Skin of body (tissue), 3 donors: ENCODE measurements at places on chromosomes 1 and 21. TPM values are rescaled to one million over a fixed set of nuclear protein-coding genes. Genes with fewer than 3 reads are reported as not detected.

GRCh38 chr21:43928222-43929125 is 63.5 kb downstream of the AGPAT3 start:
- peak; percentile 11 for DNase-seq

- DNase-seq, result no peak
Measured at GRCh38 chr21:35044128-35044527, 5.0 kb downstream of the RUNX1 start.

DNA sequence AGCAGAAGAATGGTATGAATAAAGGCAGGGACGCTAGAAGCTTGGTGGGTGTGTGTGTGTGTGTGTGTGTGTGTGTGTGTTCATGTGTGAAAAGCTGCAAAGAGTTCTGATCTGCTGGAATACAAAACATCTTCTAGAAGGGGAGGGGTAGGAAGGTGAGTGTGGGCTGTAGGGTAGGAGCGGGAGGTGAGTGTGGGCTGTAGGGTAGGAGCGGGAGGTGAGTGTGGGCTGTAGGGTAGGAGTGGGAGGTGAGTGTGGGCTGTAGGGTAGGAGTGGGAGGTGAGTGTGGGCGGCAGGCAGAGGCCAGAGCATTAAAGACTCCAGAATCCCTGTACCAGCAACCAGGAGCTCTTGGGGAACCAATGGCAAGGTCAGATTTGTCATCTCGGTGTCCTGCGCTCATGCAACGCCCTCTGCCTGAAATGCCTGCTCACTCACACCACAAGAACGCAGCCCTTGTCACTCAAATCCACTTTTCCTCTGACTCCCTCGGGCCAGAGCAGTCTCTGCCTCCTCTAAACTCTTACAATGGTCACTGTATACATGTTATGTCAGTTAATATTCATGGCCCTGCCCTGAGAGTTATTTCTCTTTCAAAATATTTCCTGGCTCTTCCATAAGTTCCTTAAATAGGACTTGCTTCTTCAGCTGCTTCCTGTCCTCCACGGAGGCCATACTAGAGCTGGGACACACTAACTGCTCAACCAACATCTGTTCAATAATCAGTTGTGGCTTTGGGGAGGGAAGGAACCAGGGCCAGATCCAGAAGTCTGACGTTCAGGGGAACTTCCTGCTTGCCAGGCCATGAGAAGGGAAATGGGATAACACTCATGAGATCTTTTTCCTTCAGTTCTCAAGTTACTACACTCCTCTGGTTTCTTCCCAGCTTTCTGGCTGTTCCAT is 53.6 kb upstream of the ZNF644 start:
- no peak for DNase-seq

DNA sequence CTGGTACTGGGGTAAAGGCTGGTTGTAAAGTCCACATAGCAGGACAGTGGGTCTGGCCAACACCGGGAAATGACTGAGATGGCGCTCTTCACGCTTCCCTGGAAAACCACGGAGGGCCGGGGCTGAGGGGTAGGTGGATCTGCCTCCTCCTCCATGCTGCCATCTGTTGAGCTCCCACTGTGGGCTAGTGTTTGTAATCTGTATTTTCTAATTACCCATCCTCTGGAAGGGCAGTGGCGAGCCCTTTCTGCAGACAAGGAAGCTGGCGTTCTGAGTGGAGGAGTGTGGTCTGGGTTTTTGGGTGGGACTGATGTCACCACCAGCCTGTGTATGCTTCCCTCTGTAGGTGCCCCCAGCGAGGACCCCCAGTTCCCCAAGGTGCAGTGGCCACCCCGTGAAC is 34.1 kb upstream of the LHX4 start:
- DNase-seq, result no peak

Gene FNDC5
- total RNA-seq, result 25.4 TPM

Gene FASLG
- not detected for total RNA-seq

- no peak for DNase-seq
Measured at GRCh38 chr1:47184090-47184821, 5.6 kb downstream of the PDZK1IP1 start.

DNA sequence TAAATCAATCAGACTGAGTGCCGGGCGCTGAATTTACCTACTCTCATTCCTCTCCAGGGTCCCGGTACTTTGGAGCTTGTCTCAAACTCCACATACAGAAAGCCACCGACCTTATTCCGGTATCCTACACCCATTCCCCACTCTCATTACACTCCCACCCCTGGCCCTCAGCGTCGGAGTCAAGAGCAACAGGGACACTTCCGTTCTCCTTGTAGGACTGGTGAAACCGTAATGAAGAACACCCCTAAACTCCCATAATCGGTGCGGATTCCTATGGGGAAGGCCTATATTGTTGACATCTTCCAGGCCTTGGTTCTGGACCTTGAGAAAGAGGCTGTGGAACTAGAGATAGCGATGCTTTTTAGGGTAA is 798 bp downstream of the ZBED6 start:
- peak; percentile 43 for DNase-seq
